ENCODE measurements at places on chromosomes 12 and 14.

- no peak for DNase-seq
Measured at GRCh38 chr12:11970155-11970520, 100.6 kb upstream of the BCL2L14 start.

DNA sequence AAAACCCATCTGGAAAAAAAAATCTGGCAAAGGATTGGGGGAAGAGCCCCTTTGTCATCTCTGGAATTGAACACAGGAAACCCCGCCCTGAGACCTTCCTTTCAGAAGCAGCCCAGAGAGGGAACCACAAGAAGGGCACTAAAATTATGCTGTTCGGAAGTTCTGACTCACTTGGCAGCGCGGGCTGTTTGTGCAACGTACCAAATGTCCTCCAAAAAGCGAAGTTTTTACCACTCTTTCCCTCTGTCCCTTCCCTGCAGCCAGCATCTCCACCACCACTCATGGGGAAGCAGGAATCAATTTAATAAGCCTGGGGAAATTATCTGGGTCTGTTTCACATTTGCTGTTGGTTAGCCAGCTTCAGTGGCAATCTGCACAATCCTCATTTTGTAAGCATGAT is 3.2 kb upstream of the SYNE3 start:
- DNase-seq: no peak

GRCh38 chr12:96988919-96989318 is 81.9 kb downstream of the NEDD1 start:
- no peak for DNase-seq

- DNase-seq: no peak
Measured at GRCh38 chr14:89422181-89422951, 5.3 kb upstream of the FOXN3 start.

DNA sequence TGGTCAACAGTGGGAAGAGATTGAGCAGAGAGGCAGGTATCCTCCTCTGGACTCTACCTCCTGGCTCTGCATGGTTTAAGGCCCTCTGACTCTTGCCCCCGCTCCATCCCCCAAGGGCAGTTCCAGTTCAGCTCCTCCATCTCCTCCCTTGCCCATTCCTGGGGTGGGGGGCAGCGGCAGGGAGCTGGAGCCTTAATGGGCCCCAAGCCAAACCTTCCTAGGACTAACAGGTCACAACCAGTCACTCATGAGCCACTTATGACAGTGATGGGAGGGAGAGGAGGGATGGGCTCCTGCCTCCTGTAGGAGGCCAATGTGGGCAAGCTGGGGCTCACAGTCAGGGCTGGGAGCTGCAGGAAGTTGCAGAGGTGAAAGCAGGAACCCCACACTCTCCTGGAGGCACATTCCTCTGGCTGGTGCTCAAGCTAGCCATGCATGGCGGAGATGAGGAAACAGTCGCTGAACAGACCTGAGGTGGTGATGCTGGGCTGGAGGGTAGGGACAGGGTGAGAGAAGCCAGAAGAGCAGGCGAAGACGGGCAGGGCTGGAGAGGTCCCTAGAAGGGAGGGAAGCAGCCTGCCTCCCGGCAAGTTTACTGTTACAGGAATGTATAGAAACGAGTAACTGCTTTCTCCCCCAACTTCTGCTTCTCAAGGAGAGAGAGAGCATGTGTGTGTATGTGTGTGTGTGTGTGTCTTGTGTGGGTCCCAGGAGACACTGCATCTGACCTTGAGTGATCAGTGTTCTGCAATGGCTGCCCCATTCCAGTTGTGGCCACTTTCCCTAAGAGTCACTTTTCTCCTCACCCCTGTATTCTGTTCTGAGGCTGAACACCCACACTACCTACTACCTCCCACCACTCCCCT is 5.0 kb upstream of the RAPGEF3 start:
- DNase-seq: no peak

GRCh38 chr14:54207476-54208462 is 189.0 kb upstream of the CDKN3 start:
- DNase-seq: no peak

DNA sequence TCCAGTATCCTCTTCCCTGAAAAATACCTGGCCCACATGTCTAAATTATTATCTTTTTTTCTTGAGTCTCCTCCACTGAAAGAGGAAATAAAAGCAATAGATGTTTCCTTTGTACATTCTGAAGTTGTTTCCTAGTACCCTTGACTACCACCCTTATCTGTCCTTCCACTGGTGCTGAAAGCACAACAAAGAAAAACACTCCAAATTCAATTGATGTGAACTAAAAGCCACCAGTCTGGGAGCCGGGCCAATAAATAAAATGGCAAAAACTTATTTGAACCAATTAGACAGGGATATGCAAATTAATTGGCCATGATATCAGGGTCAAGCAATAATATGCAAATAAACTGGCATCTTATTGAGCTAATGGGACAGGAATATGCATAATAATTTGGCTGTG is 330.5 kb downstream of the PAWR start:
- no peak for DNase-seq

GRCh38 chr12:72144553-72144952 is 127.6 kb upstream of the TRHDE start:
- DNase-seq: no peak

- DNase-seq: no peak
Measured at GRCh38 chr14:104224506-104225277, 86.3 kb downstream of the KIF26A start.

GRCh38 chr14:89565607-89566006 is 148.6 kb upstream of the FOXN3 start:
- no peak for DNase-seq

GRCh38 chr12:126910570-126910969 is 1356.4 kb upstream of the TMEM132C start:
- DNase-seq: no peak

- DNase-seq: no peak
Measured at GRCh38 chr14:69928111-69928523, 48.9 kb downstream of the SMOC1 start.

DNA sequence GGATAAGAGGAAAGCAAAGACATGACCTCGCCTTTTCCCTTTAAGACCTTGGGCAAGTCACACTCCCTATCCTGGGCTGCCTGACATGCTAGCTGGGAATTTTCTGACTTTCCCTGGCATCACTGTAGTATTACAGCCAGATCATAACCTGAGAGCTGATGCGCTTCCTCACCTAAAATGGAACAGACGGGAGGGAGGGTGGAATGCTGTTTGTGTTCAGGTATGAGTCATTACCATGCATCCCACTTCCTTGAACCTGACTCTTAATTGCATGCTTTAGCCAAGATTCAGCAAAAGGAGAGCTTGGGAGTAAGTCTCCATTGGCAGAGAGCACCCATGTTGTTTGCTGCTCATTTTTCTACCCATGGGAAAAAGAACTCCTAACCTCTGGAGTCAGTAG is 156.5 kb downstream of the KCNK10 start:
- no peak for DNase-seq

DNA sequence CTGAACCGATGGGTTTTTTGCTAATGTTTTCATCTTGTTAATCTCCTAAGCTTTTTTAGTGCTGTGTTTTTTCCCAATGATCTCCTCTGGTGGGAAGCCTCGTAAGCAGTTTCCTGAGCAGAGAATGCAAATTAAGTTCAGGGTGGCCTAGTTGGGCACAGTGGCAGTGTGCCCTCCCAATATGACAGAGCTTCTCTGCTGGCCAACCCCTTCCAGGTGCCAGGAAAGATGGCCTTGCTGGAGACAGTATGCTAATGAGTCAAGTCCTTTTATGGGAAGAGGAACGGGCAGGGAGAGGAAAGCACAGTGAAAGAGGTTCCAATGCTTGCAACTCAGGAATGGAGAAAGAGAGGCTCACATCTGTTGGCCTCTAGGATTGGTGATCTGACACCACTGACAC is 115.8 kb downstream of the GCH1 start:
- no peak for DNase-seq

- DNase-seq: no peak
Measured at GRCh38 chr12:47094804-47095203, 15.0 kb upstream of the AMIGO2 start.

DNA sequence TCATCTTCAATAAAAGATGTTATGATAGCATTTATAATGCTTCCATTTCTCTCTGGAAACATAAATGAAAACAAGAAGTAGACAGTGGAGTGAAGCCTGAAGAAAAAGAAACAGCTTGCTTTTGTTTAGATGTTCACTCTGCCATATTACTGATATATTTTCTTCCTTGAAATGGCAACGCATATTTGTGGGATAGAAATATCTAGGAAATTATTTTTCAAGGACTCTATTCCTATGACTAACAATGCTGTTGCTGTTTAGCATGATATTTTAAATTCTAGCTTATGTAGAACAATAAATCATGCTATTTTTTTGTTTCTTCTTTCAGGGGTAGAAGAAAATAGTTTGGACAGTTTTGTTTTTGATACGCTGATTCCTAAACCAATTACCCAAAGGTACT is 359.0 kb downstream of the NAV3 start:
- DNase-seq: no peak

- no peak for DNase-seq
Measured at GRCh38 chr12:90037740-90038139, 329.1 kb upstream of the ATP2B1 start.

DNA sequence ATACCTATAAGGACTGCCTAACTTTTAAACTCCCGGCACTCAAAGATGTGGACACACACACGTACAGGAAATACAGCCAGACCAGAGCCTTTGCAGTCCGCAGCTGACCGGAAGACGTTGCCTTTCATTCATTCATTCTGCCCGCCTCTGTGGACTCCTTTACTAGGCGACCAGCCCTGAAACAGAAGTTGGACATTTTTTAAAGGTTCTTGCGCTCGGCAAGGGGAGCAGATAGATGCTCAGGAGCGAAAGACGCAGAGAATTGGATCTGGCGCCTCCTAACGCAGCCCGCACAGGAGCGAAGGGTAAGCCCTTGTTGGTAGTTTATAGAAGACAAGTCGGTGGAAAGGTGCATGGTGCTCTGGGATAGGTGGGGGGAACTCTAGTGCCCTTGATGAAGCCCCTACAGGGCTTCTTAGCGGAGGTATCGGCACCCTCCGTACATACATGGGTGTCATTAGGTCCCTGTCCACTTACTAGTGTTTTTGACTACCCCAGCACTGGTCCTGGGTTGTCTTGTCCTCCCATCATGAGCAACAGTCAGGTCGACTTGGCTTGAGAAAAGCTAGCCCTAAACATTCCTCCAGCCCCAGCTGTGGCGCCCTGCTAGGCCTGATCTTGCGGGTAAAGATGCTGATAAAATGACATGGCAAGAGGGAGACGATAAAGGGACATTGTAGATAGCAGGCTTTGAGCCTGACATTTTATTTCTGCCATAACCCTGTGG is at the start of gene KDM2B:
KDM2B (minus strand) TSS at position 65 of the 727 bp plus-strand sequence. CDS start 112 bp downstream, outside the sequence.
- DNase-seq: no peak
